Colonic mucosa (tissue), 4 donors: ENCODE measurements at places on chromosomes 1 and 21. TPM values are rescaled to one million over a fixed set of nuclear protein-coding genes. Genes with fewer than 3 reads are reported as not detected.

- DNase-seq, result no peak
Measured at GRCh38 chr1:202642619-202643291, 67.5 kb downstream of the SYT2 start.

DNA sequence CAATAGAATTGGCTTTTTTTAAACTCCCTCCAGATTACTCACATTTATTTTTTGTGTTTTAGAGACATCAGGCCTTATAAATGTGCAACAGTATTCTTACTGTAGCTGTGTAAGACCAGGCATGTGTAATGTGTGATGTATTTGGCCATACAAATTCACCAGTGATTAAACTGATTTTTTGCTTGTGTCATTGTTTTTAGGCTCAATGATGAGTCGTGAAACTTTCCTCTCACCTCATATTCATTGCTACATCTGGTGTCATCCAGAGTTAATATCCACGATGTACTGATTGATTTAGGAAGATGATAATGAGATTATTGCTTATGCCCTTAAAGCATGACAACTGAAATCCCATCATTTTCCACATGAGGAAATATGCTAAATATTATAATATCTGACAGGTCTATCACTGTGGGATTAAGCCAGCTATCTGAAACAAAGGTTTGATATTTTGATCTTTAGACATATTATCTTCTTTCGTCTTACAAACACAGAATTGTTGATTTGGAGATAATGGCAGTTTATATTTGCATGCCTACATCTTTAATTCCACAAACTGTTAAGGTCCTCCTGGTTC, 487.9 kb downstream of the PTBP2 start:
- no peak for DNase-seq

- DNase-seq, result peak; percentile 44
Measured at GRCh38 chr1:2382621-2383361, 8.6 kb downstream of the MORN1 start.

TBX19 gene
- total RNA-seq, result 1.6 TPM

- DNase-seq, result no peak
Measured at GRCh38 chr21:14995226-14995625, 69.6 kb downstream of the NRIP1 start.

CCDC181 gene
- not detected for total RNA-seq

DNA sequence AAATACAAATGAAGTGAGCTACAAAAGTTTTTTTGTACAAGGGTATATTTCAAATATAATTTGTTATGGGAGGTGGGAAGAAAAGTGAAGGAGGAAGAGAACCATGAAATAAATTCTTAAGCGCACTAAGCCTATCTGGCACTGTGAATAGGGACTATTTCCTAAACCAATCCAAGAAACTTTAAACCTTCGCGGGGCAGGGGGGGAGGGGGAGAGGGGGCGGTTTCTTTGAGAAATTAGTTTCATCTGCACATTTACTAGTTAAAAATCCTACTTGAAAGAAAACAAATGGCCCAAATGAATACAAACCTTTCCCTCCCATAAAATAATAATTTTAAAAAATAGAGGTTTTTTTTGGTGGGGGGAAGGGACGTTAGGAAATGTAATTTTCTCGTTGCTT, 364 bp downstream of the GOLPH3L start:
- DNase-seq, result no peak

SHISAL2A gene
- 0.22 TPM for total RNA-seq

OVAAL gene
- not detected for total RNA-seq

GRCh38 chr1:56473582-56474270, 105.6 kb downstream of the PLPP3 start:
- DNase-seq, result no peak

- no peak for DNase-seq
Measured at GRCh38 chr1:84174051-84174556, 30.0 kb downstream of the PRKACB start.

- DNase-seq, result peak; percentile 79
Measured at GRCh38 chr1:35451125-35451528, 106.1 kb downstream of the KIAA0319L start.

DNA sequence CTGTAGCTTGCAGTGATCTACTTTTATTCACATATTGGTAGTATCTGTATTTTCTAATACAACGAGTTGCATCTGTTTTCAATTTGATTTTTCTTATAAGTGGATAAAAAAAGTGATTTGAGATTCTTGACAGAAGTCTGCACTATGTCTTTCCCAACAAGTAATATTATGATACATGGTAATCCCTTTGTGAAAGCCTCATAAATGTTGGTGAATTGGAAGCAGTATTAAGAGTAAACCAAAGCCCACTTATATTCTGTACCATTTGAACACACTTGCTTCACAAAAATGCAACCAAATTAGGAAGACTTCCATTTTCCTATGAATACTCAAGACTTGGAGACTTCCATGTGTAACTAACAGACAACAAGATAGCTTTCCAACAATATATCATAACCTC, 172.0 kb downstream of the HMCN1 start:
- DNase-seq, result no peak

GRCh38 chr1:219220945-219221344, 47.3 kb downstream of the LYPLAL1 start:
- DNase-seq, result no peak

DNA sequence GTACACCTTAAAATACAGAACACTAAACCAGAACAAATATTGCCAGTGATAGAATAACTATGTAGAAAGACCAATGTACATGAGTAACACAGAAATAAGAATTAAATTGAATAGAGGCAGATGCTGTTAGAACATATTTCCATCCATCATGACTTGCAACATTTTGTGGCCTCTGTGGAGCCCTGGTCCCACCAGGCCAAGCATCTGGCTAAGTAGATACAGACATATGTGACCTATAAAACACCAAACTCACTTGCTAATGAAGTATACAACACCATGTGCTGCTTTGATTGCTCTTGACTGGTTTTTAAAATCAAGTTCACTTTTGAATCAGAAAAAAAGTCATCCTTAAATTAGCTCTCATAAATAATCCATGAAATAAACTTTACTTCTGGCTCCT, 20.5 kb downstream of the SLC19A2 start:
- DNase-seq, result no peak

DNA sequence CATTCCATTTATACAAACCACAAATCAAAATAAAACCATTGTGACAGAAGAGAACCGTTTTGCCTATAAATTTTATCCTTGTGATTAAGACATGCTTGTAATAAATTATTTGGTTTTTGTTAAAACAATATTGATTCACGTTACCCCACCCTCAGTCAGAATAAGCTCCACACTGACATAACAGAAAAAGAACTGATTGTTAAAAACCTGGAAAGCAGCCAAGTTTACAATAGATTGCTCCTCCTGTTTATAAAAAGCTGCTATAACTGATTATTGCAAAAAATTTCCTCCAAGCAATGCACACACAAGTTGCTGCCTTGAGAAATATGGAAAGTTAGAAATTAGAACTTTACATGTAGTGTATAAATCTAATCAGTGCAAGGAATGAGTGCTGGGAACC, 263.5 kb downstream of the SETD4 start:
- no peak for DNase-seq

AQP10 gene
- total RNA-seq, result not detected

DNA sequence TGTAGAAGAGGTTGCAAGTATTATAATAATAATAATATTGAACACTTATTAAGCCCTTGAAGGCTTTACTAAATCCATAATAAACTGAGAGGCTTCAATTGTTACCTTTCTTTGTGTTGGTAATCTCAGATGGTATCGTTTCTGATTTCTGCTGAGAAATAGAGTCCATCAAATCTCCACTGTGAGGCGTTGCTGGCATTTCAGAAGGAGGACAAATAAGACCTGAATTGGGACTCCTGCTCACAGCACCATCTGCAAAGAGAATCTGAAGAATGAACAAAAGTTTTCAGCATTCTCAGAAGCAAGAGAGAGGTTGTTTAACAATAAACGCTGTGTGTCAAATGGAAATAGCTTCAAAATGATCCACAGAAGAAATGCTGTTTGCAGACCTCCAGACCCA, 93.7 kb downstream of the WDR3 start:
- no peak for DNase-seq

KRTAP12-2 gene
- not detected for total RNA-seq

- no peak for DNase-seq
Measured at GRCh38 chr1:63127376-63127775, 195.0 kb upstream of the FOXD3 start.

SPRR4 gene
- total RNA-seq, result not detected

DNA sequence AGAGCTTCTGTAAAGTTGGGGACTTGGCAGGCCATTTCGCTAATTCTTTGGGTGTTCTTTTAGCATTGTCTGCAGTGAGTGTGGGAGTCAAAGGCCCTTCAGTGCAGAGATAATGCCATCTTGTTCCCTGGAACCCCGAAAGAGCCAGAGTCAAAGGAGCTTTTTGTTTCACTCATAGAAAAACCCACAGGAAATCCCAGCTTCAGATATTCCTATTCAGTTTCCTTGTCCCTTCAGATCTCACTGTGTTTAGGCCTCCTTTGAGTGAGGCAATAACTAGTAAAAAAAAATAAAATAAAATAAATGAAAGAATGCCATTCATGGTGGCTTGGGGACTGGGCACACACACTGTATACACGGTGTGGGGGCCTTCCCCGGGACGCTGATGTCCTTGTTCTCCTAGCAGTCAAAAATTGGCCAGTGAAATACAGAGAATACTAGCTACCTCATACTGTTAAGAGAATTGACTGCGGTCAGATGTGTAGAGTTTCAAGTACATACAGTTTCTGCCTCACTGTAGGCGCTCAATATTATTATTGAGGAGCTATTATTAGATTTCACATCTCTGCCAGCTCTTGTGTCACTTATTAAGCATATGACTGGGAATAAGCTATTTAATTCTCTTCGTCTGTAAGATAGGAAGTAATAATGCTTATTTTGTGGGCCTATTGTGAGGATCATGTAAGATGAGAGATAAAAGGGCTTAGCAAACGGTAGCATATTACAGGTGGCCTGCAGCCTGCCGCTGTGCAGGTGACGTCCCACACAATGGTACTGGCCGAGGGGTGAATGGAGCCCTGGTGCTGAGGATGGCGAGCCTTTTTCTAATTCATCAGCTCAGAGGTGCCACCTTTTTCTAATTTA, 16.7 kb downstream of the DISC1 start:
- DNase-seq, result no peak

BATF3 gene
- 0.74 TPM for total RNA-seq

GRCh38 chr1:244388961-244389360, 62.7 kb downstream of the ADSS2 start:
- DNase-seq, result no peak

DNA sequence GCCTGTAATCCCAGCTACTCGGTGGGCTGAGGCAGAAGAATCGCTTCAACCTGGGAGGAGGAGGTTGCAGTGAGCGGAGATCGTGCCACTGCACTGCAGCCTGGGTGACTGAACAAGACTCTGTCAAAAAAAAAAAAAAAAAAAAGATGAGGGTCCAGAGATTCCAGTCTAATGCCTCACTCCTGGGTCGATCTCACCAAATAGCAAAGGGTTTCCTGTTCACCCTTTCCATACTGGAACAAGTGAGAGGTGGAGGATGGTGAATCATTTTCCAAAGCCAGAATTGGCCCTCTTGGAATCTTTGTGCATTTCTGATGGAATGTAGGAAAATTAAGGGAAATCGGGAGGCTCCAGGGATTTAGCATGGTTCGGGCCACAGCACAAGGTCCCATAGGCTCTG, 58.1 kb upstream of the ZNF648 start:
- DNase-seq, result no peak

DNA sequence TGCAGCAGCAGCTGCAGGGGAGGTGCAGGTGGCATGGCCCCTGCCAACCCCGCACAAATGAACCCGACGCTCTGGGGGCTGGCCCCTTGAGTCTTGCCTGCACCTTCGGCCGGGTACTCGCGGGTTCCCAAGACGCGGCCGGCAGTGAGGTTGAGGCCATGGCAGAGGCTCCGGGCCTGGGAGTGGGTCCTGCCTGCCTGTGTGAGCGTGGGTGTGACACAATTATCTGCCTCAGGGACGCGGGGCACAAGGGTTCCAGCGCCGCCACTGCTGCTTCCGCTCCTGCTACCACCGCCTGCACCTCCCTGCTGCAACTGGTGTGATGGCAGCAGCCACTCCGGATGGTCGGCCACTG, 20.9 kb upstream of the TGFB2 start:
- no peak for DNase-seq

GRCh38 chr1:161998811-161999210, 24.9 kb downstream of the OLFML2B start:
- no peak for DNase-seq

- DNase-seq, result no peak
Measured at GRCh38 chr1:186143481-186143880, 231.6 kb downstream of the TPR start.

GRCh38 chr1:225658041-225658440, 5.1 kb upstream of the ENAH start:
- no peak for DNase-seq

DNA sequence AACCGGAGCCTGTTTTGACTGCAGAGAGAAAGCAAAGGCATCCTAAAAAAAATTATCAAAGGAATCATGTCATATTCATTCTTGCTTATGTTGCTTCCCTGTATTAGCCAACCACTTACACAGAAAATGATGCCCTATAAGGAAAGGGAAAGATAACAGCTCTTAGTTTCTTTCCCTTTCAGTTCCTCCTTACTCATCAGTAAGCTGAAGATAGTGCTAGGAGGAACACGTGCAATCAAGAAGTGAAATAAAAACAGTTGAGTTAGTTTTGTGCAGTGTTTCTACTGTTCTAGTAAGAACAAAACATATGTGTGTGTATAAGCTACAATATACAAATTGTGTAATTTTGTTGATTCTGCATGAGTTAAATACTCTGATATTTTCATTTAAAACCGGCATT, 45.3 kb upstream of the MTF2 start:
- DNase-seq, result no peak

- no peak for DNase-seq
Measured at GRCh38 chr21:33360281-33360680, 35.5 kb downstream of the IFNAR1 start.

COL24A1 gene
- total RNA-seq, result 0.02 TPM

GRCh38 chr1:61709908-61710289, 15.0 kb downstream of the TM2D1 start:
- DNase-seq, result no peak

GRCh38 chr1:6927626-6928025, 142.4 kb downstream of the CAMTA1 start:
- DNase-seq, result no peak

GRCh38 chr21:45823100-45823681, 158.4 kb upstream of the COL6A1 start:
- no peak for DNase-seq

DNA sequence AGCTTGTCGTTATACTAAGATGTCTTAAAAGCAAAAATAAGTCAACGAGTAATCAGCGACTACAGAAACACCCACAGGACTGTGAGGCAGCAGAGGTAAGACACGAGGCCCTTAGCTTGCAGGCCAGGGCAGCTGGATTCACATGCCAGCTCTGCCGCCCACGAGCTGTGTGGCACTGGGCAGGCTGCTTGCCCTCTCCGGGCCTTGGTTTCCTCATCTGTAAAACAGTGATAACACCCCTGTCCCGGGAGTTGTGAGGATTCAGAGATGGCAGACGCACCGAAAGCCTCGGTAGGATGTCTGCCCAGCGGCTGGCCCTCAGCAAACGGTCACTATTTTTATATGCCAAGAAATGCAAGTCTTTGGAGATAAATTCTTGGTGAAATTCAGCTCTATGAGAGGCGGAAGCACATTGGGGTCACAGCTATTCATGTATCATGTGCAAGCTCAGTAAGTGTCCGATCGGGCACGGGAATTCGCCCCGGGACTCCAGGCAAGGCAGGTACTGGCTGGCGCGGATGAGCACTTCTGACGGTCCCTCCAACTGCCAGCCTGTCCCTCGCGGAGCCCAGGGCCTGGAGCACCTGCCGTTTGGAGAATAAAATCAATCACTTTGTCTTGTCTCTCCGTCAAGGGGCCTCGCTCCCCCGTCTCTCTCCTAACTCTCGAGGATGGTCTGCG, 1.1 kb downstream of the C2CD2 start:
- peak; percentile 33 for DNase-seq

TAL1 gene
- 1.2 TPM for total RNA-seq

GRCh38 chr1:177392336-177392735, 221.6 kb downstream of the BRINP2 start:
- no peak for DNase-seq
